ENCODE measurements at places on chromosomes 5 and 9.

GRCh38 chr9:68894502-68894901, 119.4 kb downstream of the PRKACG start:
- DNase-seq = no peak

- no peak for DNase-seq
Measured at GRCh38 chr5:73938280-73938937, 312.4 kb downstream of the ARHGEF28 start.

GRCh38 chr9:134842321-134842720, 38.3 kb upstream of the FCN2 start:
- DNase-seq = no peak

DNA sequence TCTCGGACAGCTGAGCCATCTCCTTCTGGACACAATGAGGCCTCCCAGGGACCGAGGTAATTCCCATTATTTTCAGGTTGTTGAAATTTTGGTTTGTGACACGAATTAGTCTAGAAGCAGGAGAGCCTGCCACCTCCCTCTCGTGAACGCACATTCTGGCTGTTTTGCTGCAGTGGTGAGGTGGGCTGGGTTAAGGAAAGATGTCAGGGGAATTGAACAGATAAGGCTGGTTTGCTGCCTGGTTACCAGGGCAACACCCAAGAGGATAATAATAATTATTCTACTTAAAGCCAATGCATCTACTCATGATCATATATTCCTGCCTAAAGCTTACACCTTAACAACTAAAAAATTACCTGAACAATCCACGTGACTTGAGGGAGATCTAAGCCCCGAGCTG, 38.1 kb downstream of the DDX31 start:
- no peak for DNase-seq

DNA sequence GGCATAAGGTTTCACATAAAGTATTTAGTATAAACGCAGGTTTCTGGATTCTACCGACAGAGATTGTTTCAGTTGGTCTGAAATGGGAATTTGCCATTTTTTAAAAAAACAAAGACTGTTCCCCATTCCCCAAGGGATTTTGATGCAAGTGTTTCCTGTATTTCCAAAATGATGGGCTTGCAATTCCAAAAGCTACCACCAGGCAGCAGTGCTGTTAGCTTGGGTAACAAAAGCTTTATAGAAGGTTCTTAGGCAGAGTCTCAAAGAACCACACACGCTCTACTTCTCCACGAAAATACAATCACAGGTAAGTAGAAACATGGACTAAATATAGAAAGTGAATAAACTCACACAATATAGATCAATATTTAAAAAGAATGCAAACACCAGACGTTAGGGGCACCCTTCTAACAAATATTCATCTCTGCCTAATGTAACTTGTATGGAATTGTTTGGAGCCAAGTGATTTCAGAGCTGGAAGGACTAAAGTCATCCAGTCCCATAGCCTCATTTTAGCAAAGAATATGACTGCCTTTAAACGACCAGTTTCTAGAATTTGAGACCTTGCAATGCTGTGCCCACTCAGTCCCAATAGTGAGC, 154.3 kb downstream of the SPOCK1 start:
- DNase-seq = no peak

DNA sequence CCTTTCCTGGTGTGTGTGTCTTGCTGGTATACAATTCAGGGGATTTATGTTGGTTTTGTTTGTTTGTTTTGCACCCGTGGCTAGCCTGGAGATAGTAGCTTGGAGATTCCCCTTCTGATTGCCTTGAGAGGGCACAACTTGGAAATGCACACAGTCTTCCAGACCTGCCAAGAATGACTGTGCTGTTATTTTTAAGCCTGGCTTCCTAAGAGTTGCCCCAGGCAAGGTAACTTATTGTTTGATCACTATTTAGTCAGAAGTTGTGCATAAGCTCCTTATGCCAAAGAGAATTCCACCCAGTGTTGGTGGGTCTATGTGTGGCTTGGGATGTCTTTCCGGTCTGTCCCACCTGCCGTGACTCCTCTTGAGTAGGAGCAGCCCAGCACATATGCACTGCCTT, 421.9 kb upstream of the KCNN2 start:
- no peak for DNase-seq

GRCh38 chr9:105258225-105258737, 13.8 kb downstream of the SLC44A1 start:
- no peak for DNase-seq

DNA sequence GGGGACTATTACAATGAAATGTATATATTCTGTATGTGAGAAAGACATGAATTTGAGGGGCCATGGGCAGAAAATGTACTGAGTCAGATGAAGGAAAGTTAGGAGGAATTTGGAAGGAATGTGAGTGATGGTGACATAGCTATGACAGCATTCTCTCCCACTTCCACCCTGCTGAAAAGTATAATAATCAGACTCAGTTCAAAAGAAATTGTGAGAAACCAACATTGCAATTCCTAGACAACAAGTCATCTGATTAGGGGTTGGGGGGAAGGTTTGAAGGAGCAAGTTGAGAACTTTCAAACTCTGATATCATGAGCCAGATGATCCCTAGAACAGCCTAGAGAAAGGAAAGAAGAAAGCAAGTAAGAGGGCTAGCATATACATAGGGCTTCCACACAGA, 370.6 kb downstream of the DMRTA1 start:
- DNase-seq = no peak

DNA sequence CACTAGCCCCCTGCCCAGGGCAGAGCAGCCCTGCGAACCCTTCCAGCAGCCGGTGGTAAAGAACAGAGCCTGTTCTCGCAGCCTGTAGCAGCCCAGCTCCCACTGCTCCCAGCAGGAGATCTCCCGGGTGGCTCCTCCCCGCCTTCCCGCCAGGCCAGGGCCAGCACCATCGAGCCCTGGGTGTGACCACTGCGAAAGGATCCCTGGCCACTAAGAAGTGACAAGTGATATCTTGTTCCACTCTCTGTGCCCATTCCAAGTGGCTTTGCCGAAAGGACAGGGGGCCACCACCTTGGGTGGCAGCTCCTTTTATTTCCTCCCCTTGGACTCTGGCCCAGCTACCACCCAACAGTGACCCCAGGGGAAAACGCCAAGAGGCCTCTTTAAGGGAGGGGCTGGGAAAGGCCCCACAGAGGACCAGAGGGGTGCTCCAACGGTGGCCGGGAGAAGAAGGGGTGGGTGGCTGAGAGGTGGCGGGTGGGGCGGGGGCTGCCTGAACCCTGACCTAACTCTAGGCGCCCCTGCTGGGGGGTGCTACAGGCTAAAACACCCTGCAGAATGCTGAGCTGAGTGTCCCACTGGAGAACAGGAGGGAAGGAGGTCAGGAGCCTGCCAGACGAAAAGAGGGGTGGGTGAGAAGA, 1.6 kb downstream of the NACC2 start:
- no peak for DNase-seq

DNA sequence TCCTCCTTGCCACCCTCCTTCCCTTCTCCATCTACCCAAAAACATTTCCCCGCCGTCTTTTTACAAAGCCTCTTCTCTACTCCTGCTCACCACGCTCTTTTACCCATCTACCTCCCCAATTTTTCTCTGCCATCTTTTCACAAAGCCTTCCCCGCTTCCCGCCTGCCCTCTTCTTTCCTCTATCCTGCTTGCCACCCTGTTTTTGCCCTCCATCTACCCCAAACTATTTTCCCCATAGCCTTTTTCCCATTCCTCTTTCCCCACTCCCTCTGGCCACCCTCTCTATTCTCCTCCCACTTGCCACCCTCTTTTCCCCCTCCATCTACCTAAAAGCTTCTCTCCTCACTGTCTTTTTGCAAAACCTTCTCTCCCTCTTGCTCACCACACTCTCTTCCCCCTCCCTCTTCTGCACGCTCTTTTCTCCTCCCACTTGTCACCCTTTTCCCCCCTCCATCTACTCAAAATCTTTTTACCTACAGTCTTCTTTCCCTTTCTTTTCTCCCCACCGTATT, 19.4 kb upstream of the TRIM52 start:
- no peak for DNase-seq

DNA sequence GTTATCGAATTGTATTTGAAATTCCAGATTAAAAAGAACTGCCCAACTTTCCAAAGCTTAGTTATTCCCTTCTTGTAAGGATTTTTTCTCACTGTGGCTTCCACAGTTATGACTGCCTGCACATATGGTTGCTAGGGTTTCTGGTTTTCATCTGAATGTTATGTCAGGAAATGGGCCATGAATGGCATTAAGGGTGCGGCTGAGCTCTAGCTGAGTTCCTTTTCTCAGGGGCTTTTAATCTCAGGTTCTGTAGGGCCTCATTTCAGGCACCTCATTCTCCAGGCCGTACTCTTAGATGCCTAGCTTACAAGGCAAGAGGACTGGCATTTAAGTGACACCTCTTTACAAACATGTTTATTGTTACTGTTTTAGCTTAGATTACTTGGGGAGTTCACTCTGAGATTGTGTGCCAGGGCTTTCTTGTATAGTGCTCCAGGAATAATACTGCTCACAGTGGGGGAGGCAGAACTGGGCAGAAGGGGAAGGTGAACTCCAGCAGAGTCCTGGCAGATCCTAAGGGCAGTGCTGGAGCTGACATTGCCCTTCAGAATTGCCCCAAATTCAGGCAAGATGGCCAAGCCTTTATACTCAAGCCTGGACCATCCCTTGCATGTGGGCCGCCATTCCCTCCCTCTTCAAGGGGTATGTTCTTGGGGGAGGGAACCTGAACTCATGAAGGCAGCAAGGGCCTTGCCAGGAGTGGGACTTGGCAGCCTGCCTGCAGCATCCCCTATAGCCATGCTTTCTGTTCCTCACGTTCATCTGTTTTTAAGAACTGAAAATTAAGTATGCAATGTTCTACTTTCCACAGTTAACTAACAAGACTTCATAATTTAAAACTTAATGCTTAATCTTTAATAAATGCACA, 111.5 kb downstream of the KDM4C start:
- DNase-seq = no peak

DNA sequence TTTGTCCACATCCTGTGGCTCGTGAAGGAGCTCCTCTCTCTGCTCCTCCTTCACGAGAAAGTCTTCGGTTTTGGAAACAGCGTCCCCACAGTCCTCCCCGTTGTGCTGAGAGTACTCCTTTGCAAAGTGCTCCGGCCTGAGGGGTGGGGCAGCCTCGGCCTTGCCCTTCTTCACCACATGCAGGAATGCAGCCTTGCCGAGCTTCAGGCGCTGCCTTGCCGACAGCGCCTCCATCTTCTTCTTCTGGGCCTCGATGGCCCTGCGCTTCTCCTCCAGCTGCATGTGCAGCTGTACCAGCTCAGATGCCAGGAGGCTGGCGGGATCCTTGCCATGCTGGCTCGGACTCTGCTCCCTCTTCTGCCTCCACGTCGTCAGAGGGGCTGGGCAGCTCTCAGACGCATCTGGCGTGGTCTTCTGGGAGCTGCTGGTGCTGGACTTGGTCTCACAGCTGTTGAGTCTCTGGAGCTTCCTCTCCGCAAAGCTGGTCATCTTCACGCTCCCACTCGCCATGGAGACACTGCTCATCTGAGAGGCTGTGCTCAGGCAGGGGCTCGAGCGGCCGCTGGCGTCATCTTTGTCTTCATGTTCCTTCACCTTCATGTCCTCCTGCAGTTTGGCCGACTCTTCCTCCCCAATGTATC, 85.5 kb downstream of the CAMSAP1 start:
- DNase-seq = no peak
